Forelimb muscle (tissue), 1 donor: ENCODE measurements at places on chromosomes 3 and 15.
A peak's percentile ranks its signal among the peaks of the same experiment; 100 is the strongest.

DNA sequence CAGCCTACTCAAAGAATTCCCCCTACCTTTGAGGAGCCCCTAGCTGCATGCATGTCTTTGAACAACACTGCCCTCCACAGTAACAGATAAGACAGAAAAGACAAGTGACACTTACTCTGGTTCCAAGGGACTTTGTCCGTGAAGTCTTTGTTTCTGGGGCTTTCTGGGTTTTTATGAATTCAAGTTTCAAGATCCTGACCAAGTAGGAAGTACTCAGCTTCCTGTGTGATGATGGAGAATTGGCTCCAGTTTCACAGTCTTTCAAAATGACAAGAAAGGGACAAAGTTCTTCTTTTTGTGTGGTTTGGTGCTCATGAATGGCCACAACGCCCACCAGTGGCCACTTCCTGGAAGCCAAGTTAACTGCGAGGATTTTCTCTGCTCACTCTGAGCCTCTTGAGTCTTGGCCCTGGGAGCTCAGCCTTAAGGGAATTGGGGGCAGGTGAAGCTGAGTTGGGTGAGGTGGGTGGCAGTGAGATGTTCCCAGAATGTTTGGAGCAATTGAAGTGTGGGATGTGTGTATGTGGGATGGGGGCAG is at the start of gene CCR1:
TSS of gene CCR1 (minus strand) at position 147 of the 538 bp plus-strand sequence. CDS start 4,000 bp downstream, outside the sequence.
- DNase-seq = no peak

DNA sequence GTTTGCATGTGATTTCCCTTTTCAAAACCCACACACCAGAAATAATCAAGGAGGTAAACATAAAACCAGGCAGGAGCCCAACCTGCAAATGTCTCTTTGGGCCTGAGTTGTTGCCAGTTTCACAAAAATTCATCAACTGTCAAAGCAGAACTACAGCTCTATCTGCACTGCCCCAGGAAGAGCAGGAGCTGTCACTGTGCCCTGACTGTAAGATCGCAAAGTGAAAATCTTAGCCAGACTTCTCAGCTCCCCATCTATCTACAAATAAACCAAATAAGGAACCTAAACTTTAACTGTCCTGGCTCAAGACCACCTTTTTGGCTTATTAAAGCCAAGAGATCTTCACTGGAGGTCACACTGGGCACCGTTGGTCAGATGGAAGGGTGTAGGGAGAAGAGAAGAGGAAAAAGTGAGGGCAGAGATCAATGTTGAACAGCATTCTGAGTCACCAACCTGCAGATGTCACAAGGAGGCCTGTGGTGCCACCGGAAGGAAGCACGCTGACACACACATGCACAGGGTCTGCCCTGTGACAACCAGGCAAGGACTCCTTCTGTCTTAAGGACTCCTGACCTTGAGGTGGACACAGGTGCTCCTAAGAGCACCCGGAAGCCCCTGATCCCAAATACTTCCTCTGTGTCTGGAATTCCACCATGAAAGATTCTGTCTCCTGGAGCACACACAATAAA is 58.7 kb downstream of the RPN1 start:
- no peak for DNase-seq

DNA sequence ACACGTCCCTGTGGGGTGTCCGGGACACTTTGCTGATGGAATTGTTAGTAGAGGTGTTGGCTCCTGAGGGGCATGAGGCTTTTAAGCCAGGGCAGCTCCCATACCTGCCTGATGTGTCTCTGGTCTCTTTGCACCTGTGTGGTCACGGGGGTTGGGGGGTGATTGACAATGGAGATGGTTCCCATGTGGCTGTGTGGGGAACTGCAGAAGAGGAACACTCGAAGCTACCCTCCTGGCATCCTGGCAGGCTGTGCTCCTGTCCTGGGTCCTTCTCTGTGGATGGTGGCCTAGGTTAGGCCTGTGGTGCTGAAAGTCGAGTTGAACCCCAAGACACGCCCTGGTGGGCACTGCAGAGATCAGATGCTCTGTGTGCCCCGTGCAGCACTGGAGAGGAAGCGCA is 73.4 kb downstream of the HMCES start:
- no peak for DNase-seq

DNA sequence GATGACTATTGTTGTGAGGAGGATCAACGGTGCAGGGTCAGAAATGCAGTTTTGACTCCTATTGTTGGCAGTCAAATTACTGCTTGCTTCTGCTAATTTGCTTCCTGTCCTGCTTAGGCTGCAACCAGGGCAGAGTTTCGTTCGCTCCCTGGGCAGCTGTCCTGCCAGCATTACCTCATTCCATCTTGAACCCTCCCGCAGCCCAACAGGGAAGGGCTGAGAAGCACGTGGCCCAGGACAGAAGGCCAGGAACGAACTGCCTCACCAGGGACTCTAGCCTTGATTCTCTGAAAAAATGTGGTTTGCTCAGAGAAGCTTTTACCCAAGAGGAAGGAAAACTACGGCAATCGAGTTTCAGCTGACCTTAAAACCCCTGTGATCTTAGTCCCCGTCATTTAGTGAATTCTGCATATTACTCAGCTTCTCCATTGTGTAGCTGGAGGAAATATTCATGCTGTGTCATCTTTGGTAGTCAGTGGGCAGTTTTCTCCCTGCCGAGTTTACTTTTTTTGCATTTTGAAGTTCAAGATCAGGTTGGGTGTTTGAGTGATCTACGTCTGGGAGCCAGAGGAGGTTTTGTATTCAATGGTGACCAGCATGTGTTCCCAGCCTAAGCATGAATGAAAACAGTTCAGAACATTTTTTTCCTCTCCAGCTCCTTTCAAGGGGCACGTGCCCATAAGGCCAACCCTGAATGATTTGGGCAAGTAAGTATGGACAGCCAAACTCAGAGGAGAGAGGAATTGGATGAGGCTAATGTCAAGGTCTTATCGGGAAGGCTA is 23.0 kb downstream of the TLNRD1 start:
- DNase-seq = no peak

DNA sequence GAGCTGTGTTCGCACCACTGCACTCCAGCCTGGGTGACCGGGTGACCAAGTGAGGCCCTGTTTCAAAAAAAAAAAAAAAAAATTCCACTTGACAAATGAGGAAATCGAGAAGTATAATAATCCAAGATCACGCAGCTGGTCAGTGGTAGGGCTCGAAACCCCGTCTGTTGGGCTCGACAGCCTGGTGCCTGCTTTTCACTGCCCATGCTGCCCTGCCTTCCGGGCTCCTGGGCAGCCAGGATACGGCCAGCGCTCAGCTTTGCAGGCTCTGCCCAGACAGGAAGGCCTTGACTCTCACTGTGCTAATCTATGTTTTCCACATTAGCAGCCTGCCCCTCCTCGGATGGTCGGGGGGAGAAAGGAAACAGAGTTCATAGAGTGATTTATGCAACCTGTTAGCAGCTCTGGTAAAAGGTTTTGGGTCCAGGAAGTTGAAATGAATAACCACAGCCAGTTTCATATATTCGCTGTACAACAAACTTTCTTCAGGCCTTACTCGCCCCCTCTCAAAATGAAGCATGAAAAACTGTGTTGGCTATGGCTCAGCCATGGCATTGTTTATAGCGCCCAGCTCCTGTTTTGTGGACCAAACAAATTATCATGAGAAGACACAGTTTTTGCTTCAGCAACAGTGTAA is 108.8 kb downstream of the XXYLT1 start:
- no peak for DNase-seq

- no peak for DNase-seq
Observed at GRCh38 chr3:30539206-30539605, 67.2 kb upstream of the TGFBR2 start.

DNA sequence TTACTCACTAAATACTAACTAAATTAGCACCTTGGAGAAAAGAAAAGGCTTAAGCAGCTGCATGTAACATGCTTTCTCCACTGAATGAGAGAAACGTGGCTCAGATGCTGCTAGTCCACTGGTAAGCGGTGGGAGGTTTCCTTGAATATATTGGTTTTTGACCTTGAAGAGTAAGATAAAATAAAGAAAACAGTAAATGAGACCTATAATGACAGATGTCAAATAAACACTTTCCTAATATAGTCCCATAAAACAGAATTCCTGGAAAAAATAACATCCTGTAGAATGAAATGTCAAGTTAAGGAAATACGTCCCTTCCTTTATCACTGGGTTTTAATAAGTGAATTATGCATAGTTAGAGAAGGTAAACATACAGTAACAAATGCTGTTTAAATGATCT is 215.0 kb downstream of the DPH6 start:
- no peak for DNase-seq

- DNase-seq = no peak
Observed at GRCh38 chr3:115272036-115272824, 125.1 kb upstream of the ZBTB20 start.

- DNase-seq = peak; percentile 89
Observed at GRCh38 chr3:107987036-107987939, 103.5 kb downstream of the CD47 start.

GRCh38 chr3:47892286-47893040 is 89.5 kb downstream of the DHX30 start:
- no peak for DNase-seq

- DNase-seq = no peak
Observed at GRCh38 chr3:183812761-183813445, 12.5 kb downstream of the MAP6D1 start.

DNA sequence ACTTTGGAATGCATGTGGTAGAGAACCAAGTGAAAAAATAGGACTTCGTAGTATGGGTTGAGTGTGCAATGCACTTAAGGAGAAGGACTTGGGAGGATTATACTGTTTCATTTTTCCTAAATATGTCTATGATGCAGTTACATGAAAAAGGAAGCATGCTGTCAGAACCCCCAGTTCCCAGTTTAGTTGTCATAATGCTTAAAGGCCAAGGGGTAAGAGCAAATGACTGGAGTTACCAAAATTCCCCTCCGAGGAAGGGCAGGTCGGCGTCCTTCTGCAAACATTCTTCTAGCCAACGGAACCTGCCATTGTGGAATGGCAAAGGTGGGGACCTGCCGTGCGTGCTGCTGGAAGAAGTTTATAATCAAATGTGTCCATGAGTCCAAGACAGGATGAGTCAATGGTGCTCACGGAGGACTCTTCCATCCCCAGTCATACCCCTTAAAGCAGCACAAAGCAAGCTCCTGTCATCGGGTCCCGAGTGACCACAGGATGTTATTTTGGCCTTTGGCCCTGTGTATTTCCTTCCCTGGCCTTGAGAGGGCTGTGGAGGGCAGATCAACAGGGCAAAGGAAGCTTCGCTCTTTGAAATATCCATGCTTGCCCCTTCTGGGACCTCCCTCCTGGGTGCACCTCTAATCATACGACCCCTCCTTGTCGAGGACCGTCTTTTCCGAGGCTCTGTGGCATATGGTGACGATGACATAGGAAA is 93.2 kb downstream of the SLCO3A1 start:
- DNase-seq = no peak

- DNase-seq = no peak
Observed at GRCh38 chr3:9452417-9452816, 55.0 kb downstream of the SETD5 start.

DNA sequence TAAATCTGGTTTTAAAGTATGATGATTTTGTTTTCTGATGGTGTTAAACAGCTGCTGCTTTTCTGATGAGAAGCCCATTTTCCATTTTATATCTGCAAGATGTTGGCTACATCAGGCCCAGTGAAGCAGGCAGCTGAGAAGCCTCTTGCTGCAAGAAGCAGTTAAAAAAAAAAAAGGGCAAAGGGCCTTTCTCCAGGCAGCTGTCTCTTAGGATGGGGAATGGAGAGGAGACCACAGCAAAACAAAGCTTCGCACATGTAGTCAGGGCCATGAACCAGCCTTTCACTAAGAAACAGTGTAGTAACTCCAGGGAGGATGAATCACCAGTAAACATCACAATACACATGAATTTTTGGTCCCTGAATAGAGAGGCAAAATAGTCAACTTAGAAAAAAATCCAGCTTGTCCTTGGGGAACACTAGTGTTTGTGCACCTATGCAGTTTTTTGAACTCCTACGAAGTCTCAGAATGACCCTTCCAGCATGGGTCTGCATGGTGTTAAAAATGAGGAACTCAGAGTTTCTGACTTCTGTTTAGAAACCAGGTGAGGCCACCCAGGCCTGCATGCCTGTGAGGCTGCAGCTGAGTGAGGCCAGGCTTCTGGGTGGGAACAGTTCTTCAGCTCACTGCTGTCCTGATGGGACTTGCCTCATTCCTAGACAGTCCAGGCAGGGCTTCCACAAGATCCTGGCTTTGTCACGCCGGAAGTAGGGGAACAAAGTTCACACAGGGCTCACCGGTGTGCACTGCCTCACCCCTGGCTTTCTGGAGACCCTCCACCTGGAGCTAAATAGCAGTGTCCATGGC is 518.7 kb downstream of the MCTP2 start:
- peak; percentile 24 for DNase-seq

DNA sequence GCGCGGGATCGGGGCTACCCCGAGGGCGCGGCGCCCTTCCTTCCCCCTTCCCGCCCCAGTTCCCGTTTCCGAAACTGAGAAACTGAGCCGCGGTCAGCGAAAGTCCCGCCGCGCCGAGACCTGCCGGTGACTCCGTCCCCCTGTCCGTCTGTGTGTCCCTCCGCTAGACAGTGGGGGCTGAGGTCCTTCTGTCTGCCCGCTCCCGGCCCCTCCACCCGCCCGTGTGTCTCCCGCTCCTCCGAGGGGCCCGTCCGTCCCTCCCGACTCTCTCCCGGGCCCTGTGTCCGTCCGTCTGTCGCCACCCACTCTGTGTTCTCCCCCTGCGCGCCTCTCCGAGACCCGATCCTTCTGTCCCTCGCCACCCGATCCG is 426 bp downstream of the PRKCD start:
- no peak for DNase-seq
